ENCODE measurements at places on chromosomes 7 and 10.

DNA sequence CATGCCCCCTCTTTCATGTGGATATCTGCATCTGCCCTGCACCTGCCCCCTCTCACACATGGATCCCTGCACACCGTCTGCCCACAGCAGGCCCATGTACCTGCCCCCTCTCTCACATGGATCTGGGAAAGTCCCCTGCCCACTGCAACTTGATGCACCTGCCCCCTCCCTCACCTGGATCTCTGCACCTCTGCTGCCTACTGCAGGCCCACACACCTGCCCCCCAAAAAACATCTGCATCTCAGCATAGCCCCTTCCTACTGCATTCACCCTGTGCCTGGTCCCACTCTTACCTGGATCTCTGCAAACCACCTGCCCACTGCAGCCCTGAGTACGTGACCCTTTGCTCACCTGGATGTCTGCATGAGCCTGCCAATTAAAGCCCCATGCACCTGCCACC is 479.8 kb downstream of the PTPRN2 start:
- DNase-seq = no peak

DNA sequence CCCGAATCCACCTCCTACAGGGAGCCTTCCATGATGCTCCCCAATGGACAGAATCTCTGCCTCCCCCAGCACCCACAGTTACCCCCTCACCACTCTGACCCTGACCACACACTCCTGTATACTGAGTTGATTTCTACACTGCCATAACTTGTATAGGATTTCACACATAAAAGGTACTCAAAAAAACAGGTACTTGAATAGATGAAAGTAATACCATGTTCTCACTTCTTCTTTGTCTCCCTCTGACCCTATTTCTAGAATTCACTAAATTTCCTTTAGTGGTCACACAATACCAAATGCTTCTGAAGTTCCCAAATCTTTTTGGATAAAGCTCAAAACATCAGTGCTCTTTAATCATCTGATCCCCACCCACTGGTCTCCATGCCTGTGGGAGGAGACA is 45.4 kb downstream of the HSPA12A start:
- no peak for DNase-seq

DNA sequence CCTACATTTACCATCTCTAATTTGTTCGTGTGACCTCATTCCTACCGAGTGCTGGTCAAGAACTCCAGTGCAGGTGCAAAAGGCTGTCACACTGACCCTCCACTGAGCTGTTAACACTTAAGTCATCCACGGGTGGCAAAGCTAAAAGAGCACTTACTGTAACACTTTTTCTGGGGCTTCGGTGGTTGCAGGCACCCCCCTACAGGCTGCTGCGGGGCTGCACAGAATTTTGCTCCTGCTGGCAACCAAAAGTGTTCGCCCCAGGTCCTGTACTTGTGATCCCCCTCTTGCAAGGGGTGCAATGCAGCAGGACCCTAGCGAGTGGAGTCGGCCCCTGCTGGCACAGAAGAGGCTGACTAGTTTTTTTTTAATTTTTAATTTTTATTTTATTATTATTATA is 298.9 kb upstream of the CNTNAP2 start:
- no peak for DNase-seq

GRCh38 chr10:28928484-28928883 is 251.2 kb downstream of the BAMBI start:
- no peak for DNase-seq

DNA sequence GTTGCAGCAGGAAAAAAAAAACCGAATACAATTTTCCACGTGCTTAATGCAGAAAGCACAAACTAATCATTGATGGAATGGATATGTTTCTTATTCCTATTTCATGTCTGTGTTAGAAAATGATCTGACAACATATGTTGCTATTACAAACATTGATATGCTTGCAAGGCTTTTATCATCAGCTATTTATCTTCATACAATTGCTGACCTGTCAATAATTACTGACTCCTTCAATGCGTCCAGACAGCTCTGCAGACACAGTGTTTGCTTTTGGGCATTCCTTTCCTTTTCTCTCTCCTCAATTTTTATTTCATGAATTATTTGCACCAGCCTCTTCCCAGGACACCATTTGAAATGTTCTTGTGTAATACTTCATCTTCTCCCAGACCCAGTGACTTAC is 246.2 kb downstream of the SEC23IP start:
- DNase-seq = no peak

DNA sequence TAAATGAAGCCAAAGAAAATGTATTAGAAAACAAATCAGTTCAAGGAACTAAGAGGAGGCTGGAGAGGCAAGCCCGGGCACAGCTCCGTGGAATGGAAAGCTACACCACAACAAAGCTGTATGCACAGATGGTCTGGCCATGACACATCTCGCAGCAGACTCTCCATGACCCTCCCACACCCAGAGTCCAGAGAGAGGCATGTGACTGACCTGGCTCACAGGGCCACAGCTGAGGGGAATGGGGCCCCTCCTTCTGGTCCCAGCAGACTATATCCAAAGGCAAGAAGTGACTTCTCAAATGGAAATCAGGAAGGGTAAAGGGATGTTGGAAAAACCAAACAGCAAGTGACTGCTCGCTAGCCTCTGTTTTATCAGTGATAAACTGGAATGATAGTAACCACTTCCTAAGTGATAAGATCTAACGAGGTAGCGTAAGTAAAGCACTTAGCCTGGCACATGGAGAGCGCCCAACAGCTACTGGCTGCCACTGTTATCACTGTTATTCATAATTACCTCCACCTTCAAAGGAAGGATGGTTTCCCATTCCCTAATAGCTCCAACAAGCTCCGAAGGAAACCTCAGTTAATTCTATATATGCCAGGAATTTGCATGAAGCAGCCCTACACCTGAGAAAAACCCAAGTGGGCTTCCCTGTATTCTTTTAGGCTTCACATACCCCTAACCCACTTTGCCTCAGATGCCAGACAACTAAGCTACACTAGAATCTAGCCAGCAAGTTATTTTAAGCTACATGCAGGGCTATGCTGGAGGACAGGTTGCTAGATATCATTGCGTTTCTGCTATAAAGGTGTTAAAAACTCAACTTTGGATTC is 8.4 kb downstream of the OSBPL3 start:
- DNase-seq = no peak

DNA sequence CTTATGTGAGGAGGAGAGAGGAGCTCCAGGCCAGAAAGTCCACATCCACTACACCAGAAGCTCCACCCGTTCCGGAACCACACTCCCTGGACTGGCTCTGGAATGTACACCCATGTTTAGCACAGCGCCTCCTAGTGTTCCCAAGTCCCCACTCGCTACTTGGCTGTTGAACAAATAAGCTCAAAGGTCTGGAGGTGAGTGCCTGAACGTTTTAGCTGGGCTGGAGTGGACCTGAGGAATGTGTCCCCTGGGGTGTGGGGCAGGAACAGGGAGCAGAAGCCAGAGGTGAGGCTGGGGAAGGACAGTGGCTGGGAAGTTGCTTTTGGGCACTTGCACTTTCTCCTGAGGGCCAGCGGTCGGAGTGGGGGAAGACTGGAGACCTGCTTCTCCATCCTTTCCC is 164.1 kb upstream of the CDCA7L start:
- no peak for DNase-seq

GRCh38 chr10:103353281-103353680 is 2.3 kb upstream of the PCGF6 start:
- DNase-seq = no peak

DNA sequence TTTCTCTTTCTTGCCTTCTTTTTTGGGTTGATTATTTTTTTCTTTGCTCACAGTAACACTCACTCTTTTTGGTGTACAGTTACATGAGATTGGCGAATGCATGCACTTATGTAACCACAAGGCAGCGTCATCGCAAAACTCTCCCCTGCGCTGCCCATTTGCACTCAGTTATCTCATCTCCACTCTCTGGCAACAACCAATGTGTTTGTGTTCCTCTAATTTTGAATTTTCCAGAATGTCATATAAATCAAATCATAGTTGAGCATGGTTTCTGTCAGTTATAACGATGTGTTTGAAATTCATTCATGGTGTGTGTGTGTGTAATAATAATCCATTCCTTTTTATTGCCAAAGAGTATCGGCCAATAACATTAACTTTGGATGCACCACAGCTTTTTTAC is 23.0 kb upstream of the IGFBP3 start:
- no peak for DNase-seq

DNA sequence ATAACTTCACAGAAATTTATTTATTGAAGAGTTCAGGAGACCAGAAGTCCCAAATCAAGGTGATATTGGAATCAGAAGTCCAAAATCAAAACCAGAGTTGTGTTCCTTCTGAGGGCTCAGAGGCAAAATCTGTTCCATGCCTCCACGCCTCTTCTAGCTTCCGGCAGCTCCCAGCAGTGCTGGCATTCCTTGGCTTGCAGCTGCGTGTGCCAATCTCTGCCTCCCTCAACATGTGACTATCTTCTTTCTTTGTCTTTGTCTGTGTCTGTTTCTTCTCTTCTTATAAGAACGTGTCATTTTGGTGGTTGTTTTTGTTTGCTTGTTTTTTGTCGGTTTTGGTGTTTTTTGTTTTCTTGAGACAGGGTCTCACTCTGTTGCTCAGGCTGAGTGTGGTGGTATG is 116.1 kb downstream of the APBB1IP start:
- DNase-seq = no peak

DNA sequence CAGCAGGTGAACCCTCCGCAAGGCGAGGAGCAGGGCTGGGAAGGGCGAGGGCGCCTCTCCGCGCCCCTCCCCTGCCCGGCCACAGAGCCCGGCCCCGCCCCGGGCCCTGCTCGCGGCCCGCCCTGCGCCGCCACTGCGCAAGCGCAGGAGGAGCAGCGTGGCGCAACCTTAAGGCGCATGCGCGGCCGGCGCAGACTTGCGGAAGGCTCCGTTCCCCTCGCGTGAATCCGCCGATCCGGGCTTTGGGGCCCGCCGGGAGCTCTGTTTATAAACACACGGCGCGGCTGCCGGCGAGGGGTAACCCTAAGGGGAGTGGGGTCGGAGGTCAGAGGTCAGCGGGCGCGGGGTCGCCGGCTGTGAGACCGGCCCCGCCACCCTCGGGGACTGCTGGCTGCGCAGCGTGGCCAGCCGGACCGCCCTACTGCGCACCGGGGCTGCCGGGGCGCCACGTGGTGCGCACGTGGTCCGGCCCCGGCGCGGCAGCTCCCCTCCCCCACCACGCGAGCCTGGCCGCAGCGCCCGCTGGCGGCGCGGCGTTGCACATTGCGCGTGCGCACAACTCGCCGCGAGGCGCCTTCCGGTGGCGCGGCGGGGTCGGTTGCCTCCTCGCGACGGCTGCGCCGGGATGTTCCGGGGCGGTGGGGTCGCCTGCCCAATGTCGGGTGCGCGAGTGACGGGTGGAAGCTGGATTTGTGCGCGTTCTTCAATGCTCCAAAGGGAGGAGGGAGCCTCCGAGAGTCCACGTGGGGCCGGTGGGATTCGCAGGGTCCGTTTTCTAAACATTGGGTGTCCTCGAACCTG is 40.2 kb upstream of the FOXK1 start:
- DNase-seq = peak; percentile 99

DNA sequence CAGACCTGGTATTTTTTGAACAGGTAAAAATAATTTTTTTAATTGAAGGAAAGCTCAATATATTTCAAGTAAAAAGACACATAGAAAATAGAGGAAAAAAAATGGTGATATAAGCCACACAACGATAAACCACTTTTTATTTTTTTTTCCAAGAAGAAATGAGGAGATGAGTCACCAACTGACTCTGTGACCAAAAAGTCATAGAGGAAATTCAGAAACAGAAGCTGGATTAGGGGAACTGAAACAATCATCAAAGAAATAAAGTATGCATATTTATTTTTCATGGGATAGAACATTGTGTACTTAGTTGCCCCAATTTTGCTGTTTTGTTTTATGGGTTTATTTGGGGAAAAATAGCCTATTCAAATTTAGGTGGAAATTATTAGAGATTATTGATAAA is 176.8 kb upstream of the AGR3 start:
- DNase-seq = no peak

- DNase-seq = no peak
Measured at GRCh38 chr10:12586741-12587140, 237.4 kb downstream of the CAMK1D start.

- no peak for DNase-seq
Measured at GRCh38 chr7:47039904-47040303, 542.0 kb downstream of the TNS3 start.

- DNase-seq = no peak
Measured at GRCh38 chr7:84123965-84124547, 70.5 kb downstream of the SEMA3A start.

GRCh38 chr7:155453296-155454182 is 4.4 kb upstream of the EN2 start:
- DNase-seq = no peak

GRCh38 chr10:79608505-79609375 is 2.0 kb upstream of the SFTPA1 start:
- no peak for DNase-seq

- DNase-seq = no peak
Measured at GRCh38 chr7:100171840-100172239, 3.4 kb upstream of the GAL3ST4 start.

DNA sequence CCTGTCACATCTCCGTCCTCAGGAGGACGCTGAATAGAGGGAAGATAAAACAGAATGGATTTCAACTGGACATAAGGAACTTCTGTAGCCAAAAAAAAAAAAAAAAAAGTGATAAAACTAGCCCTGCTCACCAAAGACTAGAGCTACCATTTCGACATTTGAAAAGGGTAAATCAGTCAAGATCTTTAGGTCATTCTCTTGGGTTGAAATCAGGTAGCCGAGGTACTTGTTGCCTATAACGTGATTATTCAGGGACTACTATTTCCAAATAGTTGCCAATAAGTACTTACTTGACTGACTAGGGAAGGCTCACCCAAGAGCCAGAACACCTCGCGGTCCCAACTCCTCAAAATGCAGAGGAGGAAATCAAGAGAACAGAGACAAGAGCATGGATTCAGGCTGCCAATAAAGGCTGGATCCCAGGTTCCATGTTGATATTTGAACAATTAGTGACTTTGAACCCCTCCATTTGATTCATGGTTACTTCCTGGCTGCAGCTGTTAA is 2.0 kb downstream of the RHEB start:
- no peak for DNase-seq

- DNase-seq = no peak
Measured at GRCh38 chr10:71581376-71581775, 138.2 kb downstream of the C10orf105 start.
